Heart right ventricle (tissue), 16 donors: ENCODE measurements at places on chromosomes 13 and 19. TPM values are rescaled to one million over a fixed set of nuclear protein-coding genes. Genes with fewer than 3 reads are reported as not detected.

The CEACAM7 gene
- total RNA-seq: not detected

The KLF1 gene
- not detected for total RNA-seq

The CYP2A6 gene
- total RNA-seq: not detected

- H3K27ac ChIP-seq: no peak overlapping the region
- H3K4me1 ChIP-seq: no peaks in the 10 kb centered on the region
- no peaks in the 10 kb centered on the region for H3K27me3 ChIP-seq
- no peaks in the 10 kb centered on the region for H3K36me3 ChIP-seq
- no peak for DNase-seq
These were observed 539.8 kb upstream of the PCDH9 start for GRCh38 chr13:67769987-67770341.

GRCh38 chr19:4622695-4623421 lies 16.5 kb upstream of the TNFAIP8L1 start:
- no peaks in the 10 kb centered on the region for H3K36me3 ChIP-seq
- no peak overlapping the region for H3K27ac ChIP-seq
- H3K4me3 ChIP-seq: no peak overlapping the region
- DNase-seq: no peak
- no peaks in the 10 kb centered on the region for H3K4me1 ChIP-seq
- peaks cover 27% of the 10 kb centered on the region for H3K27me3 ChIP-seq

DNA sequence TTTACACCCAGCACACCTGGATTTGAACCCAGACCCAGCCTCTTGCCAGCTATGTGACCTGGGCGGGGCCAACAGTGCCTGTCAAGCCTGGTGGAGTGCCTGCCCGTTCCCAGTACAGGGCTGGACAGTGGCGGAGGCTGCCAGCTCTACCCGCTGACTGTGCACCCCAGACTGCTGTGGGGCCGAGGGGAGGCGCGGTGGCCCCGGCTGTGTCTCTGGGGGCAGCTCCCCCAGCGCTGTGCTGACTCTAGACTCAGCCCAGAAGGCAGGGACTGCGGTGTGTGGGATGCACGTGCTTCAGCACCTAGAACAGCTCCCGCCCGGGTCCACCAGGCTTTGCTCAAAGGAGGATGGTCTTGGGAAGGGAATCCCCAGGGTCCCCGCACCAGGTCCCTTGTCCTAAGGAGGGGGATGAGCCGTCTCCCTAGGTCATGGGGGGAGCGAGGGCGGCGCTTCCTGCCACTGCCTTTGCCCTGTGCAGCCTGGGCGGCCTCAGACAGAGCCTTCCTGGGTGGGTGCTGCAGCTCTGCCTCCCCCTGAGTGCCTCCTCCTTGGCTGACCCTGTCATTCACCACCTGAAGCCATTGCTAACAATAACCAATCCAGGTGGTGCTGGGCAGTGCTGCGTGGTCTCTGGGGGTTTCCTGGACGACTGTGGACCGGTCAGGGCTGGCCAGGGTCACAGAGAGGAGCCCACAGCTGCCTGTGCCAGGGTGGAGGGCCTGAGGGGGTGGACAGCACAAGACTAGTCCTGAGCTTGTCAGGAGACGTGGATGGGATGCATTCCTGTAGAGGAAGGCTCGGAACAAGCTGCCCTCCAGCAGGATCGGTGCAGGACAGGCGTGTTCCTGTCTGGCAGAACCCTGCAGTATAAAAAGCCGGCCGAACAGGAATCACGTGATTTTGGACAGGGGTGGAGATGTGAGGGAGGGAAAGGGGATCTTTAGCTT lies 18.6 kb downstream of the TMEM255B start:
- H3K36me3 ChIP-seq: no peaks in the 10 kb centered on the region
- peaks cover 10% of the 10 kb centered on the region for H3K27me3 ChIP-seq
- no peak for DNase-seq
- no peak overlapping the region for H3K27ac ChIP-seq
- no peaks in the 10 kb centered on the region for H3K4me1 ChIP-seq
- H3K4me3 ChIP-seq: no peak overlapping the region

GRCh38 chr19:21593502-21593901 lies 88.1 kb downstream of the ZNF429 start:
- H3K4me1 ChIP-seq: no peaks in the 10 kb centered on the region
- no peaks in the 10 kb centered on the region for H3K27me3 ChIP-seq
- no peaks in the 10 kb centered on the region for H3K36me3 ChIP-seq
- H3K4me3 ChIP-seq: no peak overlapping the region
- no peak for DNase-seq
- H3K27ac ChIP-seq: no peak overlapping the region

DNA sequence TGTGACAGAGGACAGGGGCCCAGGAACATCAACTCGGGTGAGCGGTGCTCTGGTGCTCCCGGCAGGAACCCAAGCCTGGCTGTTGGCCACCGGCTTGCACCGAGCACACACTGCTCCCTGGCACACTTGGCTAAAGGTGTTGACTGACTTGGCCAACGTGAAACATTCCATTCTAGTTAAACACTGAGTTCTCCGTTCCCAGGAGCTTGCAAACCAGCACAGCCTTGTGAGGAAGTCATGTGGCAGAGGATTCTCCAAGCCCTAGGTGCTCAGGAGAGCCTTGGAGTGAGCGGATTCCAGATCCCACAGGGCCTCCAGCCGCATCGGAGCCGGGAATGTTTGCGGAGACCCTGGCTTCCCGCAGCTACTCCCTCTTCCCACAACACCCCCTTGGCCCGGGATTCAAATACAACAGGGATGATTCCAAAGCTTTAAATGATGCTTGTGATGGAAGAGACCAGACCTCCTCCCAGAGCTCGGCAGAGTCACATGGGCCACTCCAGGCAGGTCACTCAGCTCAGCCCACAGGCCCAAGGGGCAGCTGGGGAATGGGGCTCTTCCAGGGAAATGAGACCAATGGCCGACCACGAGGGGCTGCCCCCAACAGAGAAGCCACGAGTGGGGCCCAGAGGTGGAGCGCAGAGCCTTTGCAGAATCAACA lies 2.9 kb downstream of the C13orf46 start:
- H3K36me3 ChIP-seq: peaks cover 10% of the 10 kb centered on the region
- H3K4me3 ChIP-seq: no peak overlapping the region
- peak overlapping the region; percentile 63 for H3K27ac ChIP-seq
- peaks cover 4% of the 10 kb centered on the region for H3K4me1 ChIP-seq
- DNase-seq: peak; percentile 57
- no peaks in the 10 kb centered on the region for H3K27me3 ChIP-seq

- H3K4me3 ChIP-seq: no peak overlapping the region
- peaks cover 46% of the 10 kb centered on the region for H3K36me3 ChIP-seq
- H3K4me1 ChIP-seq: peaks cover 54% of the 10 kb centered on the region
- DNase-seq: peak; percentile 72
- no peak overlapping the region for H3K27ac ChIP-seq
These were observed 17.3 kb downstream of the PLD3 start for GRCh38 chr19:40365613-40366401.

DNA sequence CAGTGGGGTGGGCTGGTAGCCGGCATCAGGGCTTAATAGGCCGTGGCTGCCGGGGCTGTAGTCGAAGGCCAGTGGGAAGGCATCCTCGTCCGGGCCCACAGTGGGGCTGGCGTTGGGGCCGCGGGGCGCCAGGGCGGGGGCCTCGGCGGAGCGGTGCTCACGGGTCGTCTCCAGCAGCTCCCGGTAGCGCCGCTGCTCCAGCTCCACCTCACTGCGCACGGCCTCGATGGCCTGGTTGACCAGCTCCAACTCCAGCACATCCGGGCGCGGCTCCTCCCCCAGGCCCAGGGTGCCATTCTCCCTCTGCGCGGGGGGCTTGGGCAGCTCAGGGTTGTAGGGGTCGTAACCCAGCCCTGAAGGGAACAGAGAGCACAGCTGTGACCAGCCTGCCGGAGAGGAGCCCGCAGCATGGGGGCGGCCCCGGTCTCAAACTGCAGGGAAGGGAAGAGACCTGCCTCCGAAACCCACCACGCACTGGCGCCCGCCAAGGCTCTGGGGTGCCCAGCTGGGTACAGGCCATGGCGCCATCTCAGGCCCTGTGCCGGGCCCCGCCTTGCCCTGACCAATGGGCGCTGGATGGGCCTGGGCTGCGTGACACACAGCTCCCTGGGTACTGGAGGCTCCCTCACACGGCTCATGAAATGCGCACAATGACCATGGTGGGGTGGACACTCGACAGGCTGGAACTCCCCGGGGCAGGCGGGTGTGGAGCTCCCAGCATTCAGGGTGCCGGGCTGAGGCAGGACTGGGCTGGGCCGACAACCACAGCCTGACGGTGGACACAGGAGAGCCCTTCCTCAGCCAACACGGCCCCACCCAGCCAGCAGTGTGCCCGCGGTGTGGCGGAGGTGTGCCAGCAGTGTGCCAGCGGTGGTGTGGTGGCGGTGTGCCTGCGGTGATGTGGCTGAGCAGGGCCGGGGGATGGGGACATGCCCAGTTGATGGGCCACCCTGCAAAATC lies 16.5 kb upstream of the ATP8B3 start:
- H3K4me3 ChIP-seq: no peak overlapping the region
- no peak for DNase-seq
- H3K27me3 ChIP-seq: no peaks in the 10 kb centered on the region
- peaks cover 9% of the 10 kb centered on the region for H3K4me1 ChIP-seq
- H3K27ac ChIP-seq: no peak overlapping the region
- H3K36me3 ChIP-seq: no peaks in the 10 kb centered on the region
